ENCODE measurements at places on chromosomes 11 and 22.

- no peak for DNase-seq
Measured at GRCh38 chr11:124776865-124777645, 15.0 kb upstream of the ESAM start.

- no peak for DNase-seq
Measured at GRCh38 chr22:19822301-19823117, 32.2 kb downstream of the GNB1L start.

DNA sequence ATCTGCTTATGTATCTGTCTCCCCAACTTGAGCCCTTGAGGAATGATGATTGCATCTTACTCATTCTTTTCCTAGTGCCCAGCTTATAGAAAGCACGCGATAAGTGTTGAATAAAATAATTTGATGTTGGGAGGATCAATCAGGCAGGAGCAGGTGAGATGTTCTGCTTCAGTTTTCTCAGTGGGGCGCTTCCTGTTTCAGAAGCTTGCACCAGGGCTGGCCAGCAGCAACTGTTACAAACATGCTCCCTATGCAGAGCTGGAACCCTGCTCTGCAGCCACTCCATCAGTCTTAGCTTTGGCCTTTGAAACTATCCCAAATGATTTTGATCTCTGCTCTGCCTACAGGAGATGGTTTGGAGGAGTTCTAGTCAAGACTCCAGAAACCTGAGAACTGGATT lies 3.9 kb downstream of the ENDOD1 start:
- peak; percentile 57 for DNase-seq

GRCh38 chr11:61707574-61707973 lies 27.4 kb downstream of the DAGLA start:
- DNase-seq, result no peak

- DNase-seq, result no peak
Measured at GRCh38 chr11:36308577-36308976, 12.5 kb downstream of the PRR5L start.

- DNase-seq, result no peak
Measured at GRCh38 chr11:57094181-57094935, 87.4 kb upstream of the LRRC55 start.

DNA sequence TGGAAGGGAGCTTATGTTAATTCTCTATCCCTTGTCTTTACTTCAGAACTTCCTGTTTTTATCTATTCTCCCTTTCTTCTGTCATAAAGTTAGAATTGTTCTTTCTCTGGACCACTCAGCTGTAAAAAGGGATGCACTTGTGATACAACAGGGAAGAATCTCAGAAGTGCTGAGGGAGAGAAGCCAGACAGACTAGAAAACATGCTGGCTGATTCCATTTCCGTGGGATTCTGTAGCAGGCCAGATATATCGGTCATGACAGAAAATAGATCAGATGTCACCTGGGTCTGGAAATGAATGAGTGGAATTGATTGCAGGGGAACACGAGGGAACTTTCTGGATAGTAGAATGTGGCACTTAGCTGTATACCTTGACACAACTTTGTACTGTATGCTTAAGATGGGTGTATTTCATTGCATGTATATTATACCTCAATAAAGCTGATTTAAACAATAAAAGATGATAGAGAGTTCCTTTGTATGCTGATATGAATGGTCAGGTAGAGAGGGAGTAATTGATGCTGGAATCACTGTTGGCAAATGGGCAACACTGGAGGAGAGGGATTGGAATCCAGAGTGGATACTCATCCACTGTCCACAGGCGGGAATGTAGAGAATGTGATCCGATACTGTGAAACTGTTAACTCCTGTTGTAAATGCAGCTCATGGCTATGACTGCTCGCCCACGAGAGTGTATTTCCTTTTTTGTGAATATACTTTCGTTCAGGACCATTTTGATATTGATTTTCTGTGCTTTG lies 59.6 kb downstream of the ATXN10 start:
- no peak for DNase-seq

- DNase-seq, result no peak
Measured at GRCh38 chr22:44484618-44485017, 13.4 kb downstream of the RTL6 start.

DNA sequence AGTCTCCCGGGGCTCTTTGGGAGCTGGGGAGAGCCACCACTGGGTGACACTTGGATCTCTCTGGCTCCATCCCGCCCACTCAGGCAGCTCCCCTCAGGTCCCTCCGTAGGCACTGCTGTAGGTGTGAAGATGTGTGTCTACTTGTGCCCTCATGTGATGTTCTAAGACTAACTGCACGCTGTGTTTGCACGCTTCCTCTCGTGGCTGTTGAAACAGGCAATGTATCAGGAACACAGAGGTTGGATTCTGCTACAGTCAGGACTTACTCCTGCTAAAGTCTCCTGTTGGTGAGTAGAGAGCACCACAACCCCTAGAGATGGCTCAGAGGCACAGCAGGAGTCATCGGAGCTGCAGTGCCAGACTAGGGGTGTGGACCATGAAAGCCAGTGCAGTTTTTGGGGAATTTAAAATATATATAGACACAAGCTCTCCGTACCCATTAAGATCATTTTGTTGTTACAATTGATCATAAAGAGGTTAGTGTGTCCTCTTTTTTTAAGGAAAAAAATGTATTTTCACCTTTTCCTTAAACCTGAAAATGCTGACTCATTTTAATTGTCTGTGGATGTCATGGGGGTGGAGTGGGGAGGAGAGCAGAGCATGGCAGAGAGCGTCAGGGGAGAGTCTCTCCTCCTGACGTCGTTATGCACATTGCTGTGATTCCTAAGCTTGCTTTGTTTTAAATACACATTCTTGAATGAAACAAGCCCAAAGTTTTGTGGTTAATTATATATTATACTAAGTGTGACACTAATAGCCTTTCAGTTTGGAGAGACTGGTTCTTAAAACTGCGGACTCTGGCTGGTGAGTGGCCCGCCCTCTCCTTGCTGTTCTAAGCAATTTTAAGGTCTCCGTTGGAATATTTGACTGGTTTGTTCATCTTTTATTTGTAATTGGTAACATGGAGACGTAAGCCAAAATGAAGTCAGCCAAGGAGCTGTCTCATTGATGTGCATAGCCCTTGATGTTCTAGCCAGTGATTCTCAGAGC lies 16.2 kb upstream of the CTTN start:
- no peak for DNase-seq

DNA sequence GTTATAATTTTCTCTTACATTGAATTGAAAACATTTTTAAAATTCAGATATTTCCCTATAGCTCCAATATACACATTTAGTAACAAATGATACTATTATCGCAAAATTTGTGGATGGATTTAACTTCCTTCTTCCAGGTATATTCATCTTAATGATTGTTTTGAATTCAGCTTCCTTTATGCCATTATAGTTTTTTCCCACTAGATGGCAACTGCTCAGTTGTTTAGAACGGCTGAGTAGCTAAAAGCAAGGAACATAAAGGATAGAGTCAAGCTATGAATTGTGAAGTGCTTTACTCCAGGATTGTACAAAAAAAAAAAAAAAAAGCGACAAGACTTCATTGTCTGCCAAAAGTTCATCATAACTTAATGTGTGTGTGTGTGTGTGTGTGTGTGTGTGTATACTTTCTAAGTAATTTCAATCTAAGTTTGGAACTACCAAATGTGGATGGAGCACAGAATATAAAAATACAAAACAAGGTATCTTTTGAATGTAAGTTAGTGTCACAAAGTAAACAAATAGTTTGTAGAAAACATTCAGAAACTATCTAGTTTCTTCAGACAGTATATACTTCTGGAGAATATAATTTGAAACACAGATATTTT lies 846.4 kb downstream of the DLG2 start:
- DNase-seq, result peak; percentile 75

DNA sequence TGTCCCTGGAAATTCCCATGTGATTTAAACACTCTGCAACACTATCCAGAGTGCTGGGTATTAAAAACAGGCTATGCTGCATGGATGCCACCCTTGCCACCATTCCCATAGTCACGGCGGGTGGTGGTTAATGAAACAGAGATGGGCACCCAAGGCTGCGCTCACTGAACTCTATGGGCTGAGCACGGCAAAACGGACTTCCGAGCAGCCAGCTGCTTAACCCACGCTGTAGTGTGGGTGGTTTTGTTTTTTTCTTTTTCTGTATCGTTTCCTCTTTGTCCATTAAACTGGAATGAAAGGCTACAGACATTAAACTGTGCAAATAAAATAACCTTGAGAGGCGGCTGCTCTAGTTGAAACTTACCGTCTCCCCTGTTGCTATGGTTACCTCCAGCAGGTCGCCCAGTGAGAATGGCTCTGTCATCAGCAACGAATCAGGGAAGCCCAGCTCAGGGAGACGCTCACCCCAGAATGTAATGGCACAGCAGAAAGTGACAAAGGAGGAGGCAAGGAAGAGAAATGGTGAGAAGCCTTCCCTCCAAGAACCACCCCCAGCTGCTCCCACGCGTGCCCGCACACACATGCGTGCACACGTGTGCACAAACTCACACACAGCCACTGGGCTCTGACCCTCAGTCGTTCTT lies 102.1 kb downstream of the C11orf91 start:
- peak; percentile 89 for DNase-seq

DNA sequence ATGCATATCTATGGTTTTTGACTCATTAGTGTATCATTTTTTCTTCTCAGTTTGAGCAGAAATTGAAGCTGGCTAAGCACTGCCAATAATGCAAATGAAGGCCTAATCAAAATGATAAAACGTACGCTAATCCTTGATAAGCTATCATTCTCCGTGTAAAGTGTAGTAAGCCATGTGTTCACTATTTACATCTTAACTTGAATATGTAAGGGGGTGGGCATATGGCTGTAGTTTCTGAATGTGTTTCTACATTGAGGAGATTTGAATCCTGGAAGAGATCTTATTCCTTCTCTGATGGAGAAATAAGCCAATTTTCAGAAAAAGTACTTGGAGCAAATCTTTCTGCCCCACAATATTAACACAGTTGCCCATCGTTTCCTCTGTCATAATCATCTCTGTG lies 351.8 kb upstream of the ANO3 start:
- no peak for DNase-seq

DNA sequence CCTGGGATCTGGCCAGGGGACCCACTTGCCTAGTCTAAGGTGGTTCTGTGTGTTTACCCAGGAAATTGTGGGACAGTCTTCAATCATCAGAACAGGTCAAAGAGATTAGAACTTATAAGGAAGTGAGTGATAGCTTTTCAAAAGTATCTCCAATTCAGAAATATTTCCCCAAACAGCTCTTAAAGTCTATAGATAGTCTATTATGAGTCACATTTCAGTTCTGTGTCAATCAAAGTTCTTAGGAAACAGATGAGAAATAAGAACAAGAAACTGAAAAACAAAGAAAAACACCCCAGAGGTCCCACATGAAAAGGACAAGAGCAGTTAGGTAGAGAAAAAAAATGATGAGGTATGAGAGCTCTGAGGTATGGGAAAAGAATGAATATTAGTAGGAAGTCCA lies 381.4 kb upstream of the MPPED2 start:
- DNase-seq, result no peak
